ENCODE measurements at places on chromosomes 2 and 18.

GRCh38 chr2:19987936-19988335, 2.0 kb downstream of the WDR35 start:
- DNase-seq: no peak

DNA sequence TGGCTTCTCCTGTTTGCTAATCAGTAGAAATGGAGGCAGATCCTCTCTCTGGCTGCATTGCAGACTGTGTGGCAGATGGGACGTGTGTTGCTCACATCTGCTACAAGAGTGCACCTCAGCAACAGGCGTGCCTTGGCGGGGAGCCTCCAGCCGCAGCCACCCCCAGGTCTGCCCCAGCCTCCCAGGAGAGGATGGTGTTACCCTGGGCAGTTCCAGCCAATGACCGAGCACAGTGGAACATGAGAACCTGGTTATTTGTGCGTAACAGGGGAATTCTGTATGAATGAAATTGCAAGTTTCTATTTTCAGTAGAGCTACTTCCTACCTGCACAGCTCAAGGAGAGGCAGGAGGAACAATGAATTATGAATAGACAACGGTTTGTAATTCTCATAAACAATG, 130.6 kb upstream of the CBLN2 start:
- no peak for DNase-seq

- no peak for DNase-seq
Measured at GRCh38 chr2:128732976-128733431, 414.3 kb upstream of the HS6ST1 start.

GRCh38 chr2:105438104-105438929, 39.5 kb upstream of the FHL2 start:
- DNase-seq: no peak

DNA sequence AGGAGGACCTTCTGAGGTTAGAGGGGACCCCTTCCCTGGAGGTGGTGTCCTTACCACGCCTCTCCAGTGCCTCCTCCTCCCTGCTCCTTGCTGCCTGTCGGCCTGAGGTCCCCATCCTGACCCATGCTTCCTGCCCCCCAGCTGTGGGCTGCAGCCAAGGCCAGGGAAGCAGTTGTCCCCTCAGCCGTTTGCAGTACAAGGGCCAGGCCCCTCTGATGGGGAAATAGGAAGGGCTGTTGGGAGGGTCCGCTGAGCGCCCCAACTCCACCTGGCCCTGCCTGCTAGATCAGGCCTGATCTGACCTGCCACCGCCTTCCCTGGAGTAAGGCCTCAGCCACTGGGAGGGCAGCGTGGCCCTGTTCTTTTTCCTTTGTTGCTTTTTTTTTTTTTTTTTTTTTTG, 219.8 kb downstream of the KLHL29 start:
- DNase-seq: no peak

- DNase-seq: no peak
Measured at GRCh38 chr2:88707003-88707402, 15.5 kb downstream of the RPIA start.

GRCh38 chr2:215601990-215602721, 166.3 kb upstream of the FN1 start:
- DNase-seq: no peak

DNA sequence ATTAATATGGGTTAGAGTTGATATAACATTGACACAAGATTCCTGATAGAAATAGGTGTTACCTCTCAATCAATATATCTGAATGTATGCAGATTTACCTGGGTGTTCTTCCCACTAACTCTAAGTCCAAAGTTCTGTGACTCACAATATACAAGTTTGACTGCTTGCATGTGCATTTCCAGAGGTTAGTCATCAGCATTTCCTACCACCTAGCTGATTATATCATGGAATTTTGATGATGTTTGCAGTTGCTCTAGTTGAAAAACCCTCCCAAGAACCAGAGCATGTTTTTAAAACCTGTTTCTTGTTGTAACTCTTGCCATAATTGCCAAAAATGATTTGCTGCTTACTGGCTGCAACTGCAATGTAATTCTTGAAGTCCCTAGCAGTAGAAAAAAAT, 15.0 kb upstream of the DSG1 start:
- no peak for DNase-seq

GRCh38 chr2:217835931-217836891, 166.6 kb downstream of the TNS1 start:
- no peak for DNase-seq

- no peak for DNase-seq
Measured at GRCh38 chr18:74124642-74125041, 23.0 kb downstream of the FBXO15 start.

GRCh38 chr18:67766930-67767329, 250.4 kb upstream of the DSEL start:
- no peak for DNase-seq

- no peak for DNase-seq
Measured at GRCh38 chr2:137154946-137155345, 389.6 kb downstream of the THSD7B start.

- no peak for DNase-seq
Measured at GRCh38 chr18:10100196-10100595, 186.4 kb downstream of the VAPA start.

DNA sequence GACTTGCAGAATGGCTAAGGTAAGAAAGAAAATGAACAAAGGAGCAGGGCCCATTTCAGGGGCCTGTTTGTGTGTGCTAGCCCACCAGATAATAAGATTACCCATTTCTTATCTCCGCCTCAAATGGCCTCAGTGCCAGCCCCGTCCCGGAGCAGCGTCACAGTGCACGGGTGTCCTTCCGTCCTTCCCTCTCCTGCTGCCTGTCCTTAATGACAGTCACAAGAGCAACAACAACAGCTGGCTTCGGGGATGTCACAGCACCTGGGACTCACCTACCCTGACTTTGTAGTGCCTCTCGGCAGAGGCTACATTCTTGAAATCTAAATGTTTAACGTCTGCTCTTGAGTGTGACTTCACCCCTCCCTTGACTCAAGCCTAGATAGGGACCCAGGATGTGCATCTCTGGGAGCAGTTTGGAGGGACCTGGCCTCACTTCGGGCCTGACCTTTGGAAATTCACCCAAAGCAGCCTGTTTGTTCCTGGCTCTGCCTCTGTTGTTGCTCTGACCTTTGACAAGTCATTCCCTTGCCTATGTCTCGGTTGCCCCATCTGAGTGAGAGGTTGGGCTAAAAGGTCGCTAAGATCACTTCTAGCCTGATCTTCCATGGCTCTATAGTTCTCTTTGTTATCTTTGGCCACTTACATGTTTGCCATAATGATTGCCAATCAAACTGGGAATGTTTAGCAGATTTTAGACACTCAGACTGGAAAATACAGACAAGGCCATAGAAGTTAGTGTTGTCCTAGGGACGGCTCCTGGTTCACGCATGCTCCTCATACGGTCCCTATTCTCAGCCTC, 122.5 kb downstream of the KLHL29 start:
- no peak for DNase-seq

- DNase-seq: no peak
Measured at GRCh38 chr2:172909454-172909853, 166.2 kb upstream of the MAP3K20 start.

DNA sequence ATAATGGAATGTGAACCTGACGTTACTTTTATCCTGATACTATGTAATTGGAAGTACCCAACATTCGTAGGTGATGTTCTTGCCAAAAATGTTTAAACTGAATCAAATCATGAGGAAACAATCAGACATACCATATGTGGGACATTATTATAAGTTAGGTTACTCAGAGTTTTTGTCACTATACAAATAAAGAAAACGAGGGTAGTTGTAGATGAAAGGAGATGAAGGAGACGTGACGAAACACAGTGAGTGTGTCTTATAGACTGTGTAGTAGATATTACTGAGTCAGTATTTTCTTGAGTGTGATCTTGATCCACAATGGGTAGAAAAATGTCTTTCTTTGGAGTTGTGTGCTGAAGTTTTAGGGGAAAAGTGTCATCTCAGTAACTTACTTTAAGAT, 176.8 kb downstream of the ZNF407 start:
- no peak for DNase-seq

GRCh38 chr2:102046135-102046986, 54.6 kb downstream of the IL1R2 start:
- no peak for DNase-seq

GRCh38 chr18:12803069-12803936, 80.7 kb downstream of the PTPN2 start:
- DNase-seq: no peak

- no peak for DNase-seq
Measured at GRCh38 chr2:5538313-5538712, 153.9 kb upstream of the SOX11 start.

GRCh38 chr2:240232961-240233884, 92.8 kb upstream of the OTOS start:
- peak; percentile 66 for DNase-seq

- DNase-seq: peak; percentile 26
Measured at GRCh38 chr2:84719434-84719833, 161.4 kb downstream of the TRABD2A start.

DNA sequence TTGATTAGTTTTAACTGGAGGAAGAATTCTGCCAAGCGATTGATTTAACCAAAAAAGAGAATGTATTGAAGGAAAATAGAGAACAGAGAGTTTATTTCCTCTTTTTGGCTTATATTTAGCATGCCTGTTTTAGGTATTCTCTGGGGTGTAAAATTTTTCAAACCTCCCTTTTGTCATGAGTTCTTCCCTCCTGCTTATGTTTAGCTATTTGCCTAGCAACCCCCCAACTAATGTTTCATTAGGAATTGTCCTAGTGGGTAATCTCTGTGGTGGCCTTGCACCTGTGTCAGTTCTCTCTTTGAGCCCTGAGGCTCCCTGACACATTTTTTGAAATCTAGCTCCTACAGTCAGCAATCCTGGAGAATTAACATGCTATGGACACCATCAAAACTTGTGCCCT, 12.5 kb upstream of the REG1B start:
- DNase-seq: no peak

- DNase-seq: no peak
Measured at GRCh38 chr2:197086500-197086899, 160.0 kb upstream of the PGAP1 start.

GRCh38 chr2:199848389-199849130, 2.4 kb downstream of the FTCDNL1 start:
- no peak for DNase-seq

GRCh38 chr2:60379216-60379615, 174.2 kb downstream of the BCL11A start:
- no peak for DNase-seq

GRCh38 chr2:59449274-59449673, 1104.2 kb downstream of the BCL11A start:
- no peak for DNase-seq

GRCh38 chr2:222904557-222905258, 43.9 kb downstream of the ACSL3 start:
- no peak for DNase-seq

DNA sequence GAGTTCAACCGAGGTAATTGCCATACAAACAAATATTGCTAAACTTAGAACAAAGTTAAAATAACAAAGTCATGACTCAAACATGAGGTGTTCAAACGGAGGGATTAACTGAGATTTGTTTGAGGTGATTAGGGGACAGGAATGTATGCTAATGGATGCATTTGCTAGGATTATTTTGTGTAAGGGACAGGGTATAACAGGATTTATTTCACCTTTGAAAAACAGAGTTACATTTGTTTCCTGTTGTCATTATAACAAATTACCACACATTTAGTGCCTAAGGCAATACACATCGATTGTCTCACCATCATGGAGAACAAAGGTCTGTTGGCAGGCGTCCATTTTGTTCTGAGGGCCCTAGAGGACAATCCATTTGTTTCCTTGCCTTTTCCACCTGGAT, 304.3 kb upstream of the CNTNAP5 start:
- no peak for DNase-seq

- DNase-seq: no peak
Measured at GRCh38 chr18:6650127-6650507, 79.4 kb upstream of the ARHGAP28 start.

DNA sequence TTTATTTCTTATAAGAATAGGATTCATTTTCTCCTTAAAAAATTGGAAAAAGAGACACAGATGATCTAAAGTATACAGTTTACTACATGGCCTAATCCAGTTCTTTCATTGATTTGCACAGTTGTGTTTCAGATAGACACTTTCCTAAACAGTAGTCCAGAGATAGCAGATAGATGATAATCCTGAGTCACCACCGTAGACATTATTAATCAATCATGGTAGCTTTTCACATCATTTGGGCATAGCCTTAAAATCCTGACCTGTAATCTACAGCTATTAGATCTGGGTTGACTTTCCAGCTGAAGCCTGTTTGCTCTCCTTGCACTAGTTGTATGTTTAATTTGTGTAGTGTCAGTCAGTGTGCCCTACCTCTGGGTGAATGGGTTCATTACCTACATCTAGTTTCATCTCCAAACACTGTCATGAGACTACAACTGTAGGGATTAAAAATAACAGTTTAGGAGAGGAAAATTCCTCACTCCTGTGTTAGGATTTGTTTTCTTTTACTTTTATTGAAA, 14.1 kb downstream of the C18orf63 start:
- no peak for DNase-seq
